Lower leg skin (tissue), 4 donors: ENCODE measurements at places on chromosomes 4 and X. TPM values are rescaled to one million over a fixed set of nuclear protein-coding genes. Genes with fewer than 3 reads are reported as not detected.

GRCh38 chr4:73896416-73896815 is 27.2 kb downstream of the CXCL1 start:
- no peak for DNase-seq

The TBC1D9 gene
- 13.0 TPM for total RNA-seq

The ARSJ gene
- 1.2 TPM for total RNA-seq

DNA sequence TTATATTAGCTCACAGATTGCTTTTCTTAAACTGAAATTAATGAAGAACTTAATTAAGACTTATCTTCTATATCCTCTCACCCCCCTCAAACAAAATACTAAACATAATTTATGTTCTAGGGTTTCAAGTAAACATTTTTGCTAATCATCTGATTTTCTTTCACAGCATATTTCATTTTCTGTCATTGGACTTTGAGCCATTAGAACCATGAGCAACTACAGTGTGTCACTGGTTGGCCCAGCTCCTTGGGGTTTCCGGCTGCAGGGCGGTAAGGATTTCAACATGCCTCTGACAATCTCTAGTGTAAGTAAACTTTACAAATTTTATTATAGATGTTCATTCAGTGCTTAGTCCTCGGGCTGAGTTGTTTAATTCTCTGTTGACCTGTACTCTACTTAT is 3.3 kb downstream of the PDLIM5 start:
- peak; percentile 73 for DNase-seq

The FDCSP gene
- total RNA-seq: not detected

The LONRF3 gene
- total RNA-seq: 1.8 TPM

The TRIM61 gene
- total RNA-seq: not detected

DNA sequence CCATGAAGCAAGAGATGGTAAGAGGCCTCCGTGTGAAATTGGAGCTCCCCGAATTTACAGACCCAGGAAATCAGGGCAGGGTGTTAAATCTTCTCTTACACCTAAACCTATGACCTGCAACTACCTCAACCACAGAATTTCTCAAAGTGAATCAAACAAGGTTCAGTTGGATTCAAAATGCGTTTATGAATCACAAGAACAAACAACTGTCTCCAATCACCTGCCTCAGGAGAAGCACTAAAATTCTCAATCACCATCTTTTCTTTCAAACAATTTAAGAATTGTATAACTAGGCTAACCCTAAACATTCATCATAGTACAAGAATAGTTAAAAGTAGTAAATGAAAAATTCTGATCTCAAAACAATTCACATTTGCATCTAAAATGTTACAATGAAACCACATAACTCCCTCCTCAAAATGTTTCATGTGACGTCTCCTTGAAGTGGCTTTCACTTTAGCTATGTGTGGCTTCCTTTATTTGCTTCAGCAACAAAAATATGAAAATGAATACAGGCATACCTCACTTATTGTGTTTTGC is 19.2 kb downstream of the PPP3CA start:
- DNase-seq: no peak

The FRMD7 gene
- total RNA-seq: 0.13 TPM

DNA sequence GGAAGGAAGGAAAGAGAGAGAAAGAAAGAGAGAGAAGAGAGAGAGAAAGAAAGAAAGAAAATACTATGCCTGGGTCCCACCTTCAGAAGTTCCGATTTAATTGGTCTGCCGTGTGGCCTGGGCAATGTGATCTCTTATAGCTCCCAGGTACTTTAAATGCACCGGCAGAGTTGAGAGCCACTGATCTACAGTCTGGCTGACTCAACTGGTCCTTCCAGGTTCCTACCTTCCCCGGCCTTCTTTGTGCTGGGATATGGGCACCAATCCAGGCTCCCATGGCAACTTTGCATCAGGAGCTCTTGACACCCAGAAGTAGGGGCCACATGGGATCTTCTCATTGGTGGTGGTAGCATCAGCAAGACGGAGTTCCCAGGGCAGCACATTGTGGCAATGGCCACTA is 186.5 kb upstream of the ATP6AP2 start:
- DNase-seq: no peak

DNA sequence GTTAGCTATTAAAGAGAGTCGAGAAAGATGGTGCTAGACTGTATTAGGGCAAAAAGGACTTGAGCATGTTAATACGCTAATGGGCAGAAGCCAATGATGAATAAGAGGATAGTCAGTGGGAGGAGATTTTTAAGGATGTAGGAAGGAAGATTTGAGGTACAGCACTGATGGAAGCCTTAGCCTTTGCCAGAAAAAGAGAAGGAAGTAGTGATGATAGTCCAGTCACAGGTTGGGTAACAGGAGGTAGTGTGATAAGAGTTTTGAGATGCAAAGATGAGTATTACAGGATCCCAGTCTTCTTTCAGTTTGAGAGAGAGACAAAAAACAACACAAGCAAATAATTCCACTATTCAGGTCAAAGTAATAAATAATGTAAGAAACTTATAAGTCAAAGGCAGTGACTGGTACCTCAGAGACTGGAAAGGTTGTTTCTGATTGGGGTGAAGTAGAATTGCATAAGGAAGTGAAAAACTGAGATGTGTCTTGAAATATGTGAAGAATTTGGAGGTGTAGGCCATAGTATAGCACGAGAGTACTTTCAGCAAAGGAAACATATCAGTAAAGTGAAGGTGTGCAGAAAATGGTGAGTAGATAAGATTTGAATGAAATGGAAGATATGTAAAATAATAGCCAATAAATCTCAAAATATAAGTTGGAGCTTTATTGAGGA is 22.1 kb upstream of the NDNF start:
- DNase-seq: no peak

DNA sequence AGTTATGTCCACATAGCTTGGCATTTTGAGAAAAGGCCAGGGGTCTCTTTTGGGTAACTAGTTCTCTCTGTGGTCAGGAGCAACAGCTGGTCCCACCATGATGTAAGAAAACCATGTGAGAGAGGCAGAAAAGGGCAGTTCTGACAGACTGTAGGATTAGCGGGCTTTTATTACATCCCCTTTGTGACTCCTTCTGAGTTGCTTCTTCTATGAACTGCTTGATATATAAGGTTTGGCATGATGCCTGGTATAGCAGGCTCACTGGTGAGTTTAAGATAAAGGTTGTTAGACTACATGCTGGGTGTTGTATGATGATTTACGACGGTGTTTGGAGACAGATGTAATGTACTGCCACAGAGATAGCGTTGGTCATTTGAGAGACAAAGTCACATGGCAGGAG is 2308.1 kb upstream of the AGA start:
- DNase-seq: no peak

GRCh38 chrX:32778965-32779364 is 432.4 kb downstream of the DMD start:
- no peak for DNase-seq

The TIGD4 gene
- 0.10 TPM for total RNA-seq

GRCh38 chr4:113635739-113636437 is 125.7 kb downstream of the CAMK2D start:
- no peak for DNase-seq

DNA sequence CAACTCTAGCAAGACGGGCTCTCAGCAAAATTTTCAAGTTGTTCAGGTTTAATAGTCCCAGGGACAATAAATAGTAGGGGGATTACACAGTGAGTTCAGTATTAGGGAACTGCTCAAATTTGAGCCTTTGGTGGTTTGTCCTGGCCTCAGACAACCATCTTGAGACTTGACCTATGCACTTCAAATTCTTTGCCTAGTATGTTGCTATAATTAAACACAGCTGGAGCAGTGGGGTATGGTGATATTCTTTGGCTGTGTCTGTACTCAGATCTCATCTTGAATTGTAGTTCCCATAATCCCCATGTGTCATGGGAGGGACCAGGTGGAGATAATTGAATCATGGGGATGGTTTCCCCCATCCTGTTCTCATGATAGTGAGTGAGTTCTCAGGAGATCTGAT is 43.3 kb upstream of the TEX13A start:
- DNase-seq: no peak

DNA sequence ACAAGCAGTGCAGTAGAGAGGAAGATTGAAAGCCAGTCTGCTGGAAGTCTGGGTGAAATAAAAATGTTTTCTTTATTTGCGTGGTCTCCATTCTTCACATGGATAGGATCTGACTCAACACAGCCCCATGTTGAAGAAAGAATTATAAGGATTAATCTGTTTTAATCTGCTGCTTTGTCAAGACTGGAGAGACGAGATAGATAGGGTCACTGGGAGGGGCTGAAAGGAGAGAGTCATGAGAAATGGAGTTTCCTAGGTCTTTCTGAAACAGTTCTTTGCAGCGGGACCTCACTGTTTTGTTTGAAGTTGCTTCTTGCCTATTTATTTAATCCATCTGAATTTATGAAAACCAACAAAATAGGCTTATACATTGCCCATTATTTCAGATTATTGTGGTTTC is 32.4 kb upstream of the RHOH start:
- no peak for DNase-seq

- DNase-seq: no peak
These were observed 157.3 kb downstream of the TMA16 start for GRCh38 chr4:163651761-163652160.

The RAP1GDS1 gene
- total RNA-seq: 28.4 TPM

The MXRA5 gene
- total RNA-seq: 6.0 TPM
